ENCODE measurements at places on chromosomes 12 and 14. TPM values are rescaled to one million over a fixed set of nuclear protein-coding genes. Genes with fewer than 3 reads are reported as not detected.
A peak's percentile ranks its signal among the peaks of the same experiment; 100 is the strongest.

- no peak for DNase-seq
Observed at GRCh38 chr12:76690921-76691700, 72.8 kb upstream of the ZDHHC17 start.

GRCh38 chr12:82663893-82664292 lies 22.8 kb upstream of the TMTC2 start:
- no peak for DNase-seq

DNA sequence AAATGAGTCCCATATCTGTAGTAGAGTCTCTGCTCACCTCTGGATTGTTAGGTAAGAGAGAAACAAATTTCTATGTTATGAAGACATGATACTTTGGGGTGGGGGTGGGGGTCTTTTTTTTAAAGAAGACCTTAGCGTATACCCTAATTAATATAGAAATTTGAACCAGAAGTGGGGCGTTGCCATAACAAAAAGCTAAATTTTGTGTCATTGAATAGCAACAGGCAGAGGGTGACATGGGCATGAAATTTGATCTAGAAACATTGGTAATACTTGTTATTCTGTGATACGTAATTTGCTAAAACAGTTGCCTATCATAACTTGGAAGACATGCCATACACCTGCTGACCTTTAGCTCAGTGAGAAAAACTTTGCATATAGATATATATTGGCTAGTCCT lies 92.3 kb upstream of the SLC38A2 start:
- no peak for DNase-seq

TRIAP1 gene
- total RNA-seq = 11.2 TPM

GRCh38 chr14:104654119-104654518 lies 35.3 kb upstream of the INF2 start:
- DNase-seq = no peak

DNA sequence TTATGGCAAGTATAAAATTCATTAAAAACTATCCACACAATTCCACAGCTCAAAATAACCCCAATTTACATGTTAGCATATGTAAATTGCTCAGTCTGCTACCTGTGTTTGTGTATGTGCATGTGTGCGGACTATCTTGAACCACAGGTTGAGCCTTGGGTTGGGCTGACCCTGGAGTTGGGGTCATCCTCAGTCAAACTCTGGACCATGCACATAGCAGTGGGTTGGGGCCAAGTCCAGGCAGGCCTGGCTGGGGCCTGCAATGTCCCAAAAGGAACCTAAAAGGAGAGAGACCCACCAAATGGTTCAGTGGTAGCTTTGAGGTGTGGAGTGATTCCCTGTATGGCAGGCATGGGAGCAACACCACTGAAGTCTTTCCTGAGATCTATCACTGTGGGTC lies 156.1 kb downstream of the FOXN3 start:
- DNase-seq = no peak

- no peak for DNase-seq
Observed at GRCh38 chr12:117689857-117690256, 278.9 kb downstream of the KSR2 start.

DNA sequence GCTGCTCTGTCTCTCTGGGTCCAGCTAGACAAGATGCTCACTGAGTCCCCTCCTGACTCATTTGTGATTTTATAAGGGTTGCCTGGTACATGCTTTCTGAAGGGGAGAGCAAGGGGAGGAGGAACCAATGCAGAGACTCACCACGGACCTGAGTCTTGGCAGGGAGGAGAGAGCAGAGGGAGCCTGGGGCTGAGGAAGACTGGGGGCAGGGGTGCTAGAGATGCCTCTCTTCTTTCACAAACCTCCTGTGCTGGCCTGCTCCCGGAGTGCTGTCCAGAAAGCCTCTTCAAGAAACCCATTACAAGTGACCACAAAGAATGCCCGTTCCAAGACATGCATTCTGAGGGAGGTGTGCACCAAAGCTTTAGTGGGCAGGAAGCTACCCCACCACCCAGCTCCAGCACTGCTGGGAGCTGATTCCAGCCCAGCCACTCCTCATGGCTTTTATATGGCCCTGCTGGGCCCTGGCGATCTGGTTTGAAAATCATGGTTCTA lies 33.1 kb upstream of the DICER1 start:
- DNase-seq = no peak

- DNase-seq = no peak
Observed at GRCh38 chr12:101924618-101925017, 47.2 kb downstream of the DRAM1 start.

DNA sequence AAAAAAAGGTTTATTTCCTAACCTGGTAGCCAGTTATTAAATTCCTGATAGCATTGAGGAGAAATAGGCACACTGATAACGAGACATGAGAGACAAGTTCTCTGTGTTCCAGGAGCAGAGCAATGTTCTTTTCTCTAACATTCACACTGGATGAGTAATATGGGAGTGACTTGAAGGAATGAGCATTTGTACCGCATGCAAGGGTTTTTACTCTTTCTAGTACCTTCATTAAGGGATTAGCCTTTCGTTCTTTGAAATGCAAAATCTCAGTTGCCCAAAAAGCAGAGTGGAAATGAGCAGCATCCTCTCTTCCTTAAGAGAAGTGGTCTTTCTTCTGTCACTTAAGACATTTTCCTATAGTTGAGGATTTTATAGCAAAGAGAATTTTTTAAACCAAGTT lies 54.7 kb downstream of the FGD4 start:
- no peak for DNase-seq

- DNase-seq = no peak
Observed at GRCh38 chr12:120677765-120678473, 9.0 kb upstream of the MLEC start.

DNA sequence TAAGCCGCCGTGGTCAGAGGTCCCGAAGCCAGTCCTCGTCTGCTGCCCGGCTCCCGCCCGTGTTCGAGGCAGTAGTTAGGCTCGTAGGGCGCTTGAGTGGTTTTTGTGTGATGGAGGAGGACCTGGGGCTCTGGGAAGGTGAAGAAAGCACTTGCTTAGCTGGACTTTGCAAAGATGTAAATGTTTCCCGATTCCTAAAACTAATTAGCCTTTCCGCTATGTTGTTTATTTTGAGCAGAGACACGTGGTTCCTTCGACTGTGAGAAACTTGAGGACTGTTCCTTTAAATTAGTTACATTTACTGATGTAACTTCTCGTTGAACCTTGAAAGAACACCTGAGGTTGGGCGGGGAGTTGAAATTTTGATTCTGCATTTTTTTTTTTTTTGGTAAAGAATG lies 33.9 kb downstream of the MIA2 start:
- DNase-seq = no peak

COX8C gene
- not detected for total RNA-seq

KRT2 gene
- total RNA-seq = not detected

SIX6 gene
- not detected for total RNA-seq

- DNase-seq = peak; percentile 86
Observed at GRCh38 chr12:51270067-51270950, at the start of gene SMAGP. Gene SMAGP, minus strand, starts transcription at chr12:51270415. Its CDS starts 1,137 bp downstream, at chr12:51269278.

SLC4A8 gene
- 1.6 TPM for total RNA-seq

KCTD10 gene
- total RNA-seq = 18.2 TPM

GRCh38 chr14:105184461-105184860 lies 3.3 kb upstream of the NUDT14 start:
- DNase-seq = no peak

DNA sequence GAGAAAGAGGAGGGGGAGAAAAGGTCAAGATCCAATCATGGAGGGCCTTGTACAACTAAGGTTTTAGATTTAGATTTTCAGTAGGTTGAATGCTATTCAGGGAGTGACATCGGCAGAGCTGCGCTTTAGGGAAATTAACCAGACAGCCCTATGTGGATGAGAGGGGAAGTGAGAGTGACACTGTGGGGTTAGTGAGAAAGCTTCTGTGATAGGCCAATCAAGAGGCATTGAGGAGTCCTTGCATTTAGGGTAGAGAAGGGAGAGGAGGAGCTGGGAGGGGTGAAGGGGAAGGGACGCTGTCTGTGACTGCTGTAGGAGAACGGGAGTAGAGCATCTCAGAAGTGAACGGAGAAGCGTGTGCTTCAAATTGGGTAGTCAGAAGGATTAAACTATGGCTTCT lies 3.4 kb downstream of the HSD17B6 start:
- no peak for DNase-seq

GRCh38 chr12:100927826-100928225 lies 133.2 kb downstream of the ANO4 start:
- DNase-seq = no peak

GRCh38 chr14:37045340-37046061 lies 126.9 kb downstream of the SLC25A21 start:
- DNase-seq = no peak

- no peak for DNase-seq
Observed at GRCh38 chr12:54721312-54721711, 73.1 kb upstream of the DCD start.

ZFHX2 gene
- total RNA-seq = 0.33 TPM

SCYL2 gene
- total RNA-seq = 23.1 TPM

GRCh38 chr12:77357655-77358054 lies 292.3 kb upstream of the E2F7 start:
- no peak for DNase-seq

DNA sequence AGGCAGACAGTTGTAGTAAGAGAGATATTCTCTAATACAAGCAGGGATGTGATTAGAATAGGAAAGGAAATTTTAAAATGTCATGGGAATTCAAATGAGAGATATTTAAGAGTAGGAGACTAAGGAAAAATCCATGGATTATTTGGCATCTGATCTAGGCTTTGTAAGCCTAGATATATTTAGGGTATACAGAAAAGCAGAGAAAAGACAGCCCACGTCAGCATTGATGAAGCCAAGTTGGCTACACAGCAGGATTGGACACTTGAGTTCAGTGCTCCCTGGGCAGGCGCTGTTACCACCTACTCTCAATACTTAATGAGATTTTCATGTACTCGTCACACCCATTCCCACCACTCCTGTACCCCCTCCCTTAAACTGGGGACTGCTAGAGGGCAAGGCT lies 1.7 kb upstream of the KCNJ8 start:
- peak; percentile 40 for DNase-seq

NGB gene
- total RNA-seq = 0.33 TPM

CLEC4D gene
- not detected for total RNA-seq

GRCh38 chr12:104420868-104421267 lies 35.9 kb upstream of the CHST11 start:
- no peak for DNase-seq

CCDC60 gene
- total RNA-seq = not detected

DNA sequence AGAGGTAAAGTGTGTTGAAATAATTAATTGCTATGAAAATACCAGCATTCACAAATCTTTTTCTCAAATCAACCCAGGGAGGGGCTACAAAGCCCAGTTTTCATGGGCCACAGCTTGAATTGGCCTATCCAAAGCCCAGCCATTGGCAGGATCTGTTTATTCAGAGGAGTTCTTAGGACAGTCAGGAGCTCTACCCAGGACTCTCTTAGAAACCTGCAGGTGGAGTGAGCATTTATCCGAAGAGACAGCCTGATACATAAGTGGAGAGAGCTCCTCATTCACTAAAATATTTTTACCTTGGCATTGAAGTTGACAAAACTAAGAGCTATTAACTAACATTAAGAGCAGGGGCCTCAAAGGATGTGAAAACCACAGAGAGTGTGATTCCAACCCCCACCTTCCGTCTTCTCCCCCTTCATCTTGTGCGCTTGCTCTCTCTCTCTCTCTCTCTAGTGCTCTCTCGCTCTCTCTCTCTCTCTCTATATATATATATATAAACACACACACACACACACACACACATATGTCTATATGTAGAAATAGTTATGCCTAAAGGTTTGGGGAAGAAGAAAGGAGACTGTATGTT lies 315.5 kb downstream of the SNAPC1 start:
- no peak for DNase-seq

TMTC1 gene
- 15.6 TPM for total RNA-seq

RD3L gene
- not detected for total RNA-seq

DNA sequence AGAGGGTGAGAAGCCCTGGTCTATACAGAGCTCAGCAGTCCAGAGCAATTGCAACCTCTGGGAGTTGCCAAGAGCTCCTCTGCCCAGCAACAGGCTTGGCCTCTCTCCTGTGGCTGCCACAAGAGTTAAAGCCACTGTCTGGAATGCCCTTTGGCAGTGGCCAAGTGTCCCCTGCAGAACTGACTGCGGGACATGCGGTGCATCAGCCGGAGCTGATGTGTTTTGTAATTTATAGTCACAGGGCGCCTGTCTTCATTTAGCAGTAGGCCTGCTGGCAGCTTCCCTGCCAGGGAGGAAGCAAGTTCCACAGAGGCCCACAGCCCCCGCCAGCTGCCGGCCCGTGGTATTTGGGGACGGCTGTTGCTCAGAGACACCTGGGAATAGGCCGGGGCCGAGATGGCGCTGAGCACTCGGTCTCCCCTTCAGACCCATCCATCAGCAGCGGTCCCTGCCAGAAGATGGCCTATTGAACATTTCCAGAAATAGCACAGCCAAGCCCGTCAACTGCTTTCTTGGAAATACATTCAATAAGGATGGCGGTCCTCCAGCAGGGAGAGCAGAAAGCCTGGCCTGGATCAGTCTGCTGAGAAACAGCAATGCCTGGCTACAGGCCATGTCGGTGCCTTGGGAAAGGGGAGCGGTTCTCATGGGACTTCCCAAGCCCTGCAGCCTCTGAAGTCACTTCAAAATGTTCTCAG lies 217.4 kb downstream of the CRADD start:
- peak; percentile 46 for DNase-seq

TDRD9 gene
- total RNA-seq = 4.7 TPM

TMEM121 gene
- total RNA-seq = 4.2 TPM

GRCh38 chr14:88765130-88765529 lies 27.6 kb downstream of the EML5 start:
- DNase-seq = no peak

GRIP1 gene
- total RNA-seq = 17.8 TPM

PRH1 gene
- total RNA-seq = 106 TPM

RTL1 gene
- total RNA-seq = not detected

DNA sequence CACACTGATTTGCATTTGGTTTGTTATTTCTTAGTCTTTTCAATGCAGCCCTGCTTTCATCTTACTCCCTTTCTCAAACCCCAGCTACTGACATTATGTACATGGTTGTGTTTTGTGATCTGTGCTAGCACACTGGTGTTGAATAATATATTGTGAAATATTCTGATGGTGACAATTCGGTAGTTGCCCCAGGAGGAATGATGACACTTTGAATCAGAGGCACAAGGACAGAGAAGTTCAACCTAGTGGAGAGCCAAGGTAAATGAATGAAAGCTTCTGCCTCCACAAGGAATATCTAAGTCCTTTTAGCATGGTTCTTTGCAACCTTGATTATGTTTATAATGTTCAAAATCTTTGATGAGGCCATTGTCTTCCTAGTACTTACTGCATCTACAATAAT lies 159.9 kb downstream of the PDE3A start:
- no peak for DNase-seq

DNA sequence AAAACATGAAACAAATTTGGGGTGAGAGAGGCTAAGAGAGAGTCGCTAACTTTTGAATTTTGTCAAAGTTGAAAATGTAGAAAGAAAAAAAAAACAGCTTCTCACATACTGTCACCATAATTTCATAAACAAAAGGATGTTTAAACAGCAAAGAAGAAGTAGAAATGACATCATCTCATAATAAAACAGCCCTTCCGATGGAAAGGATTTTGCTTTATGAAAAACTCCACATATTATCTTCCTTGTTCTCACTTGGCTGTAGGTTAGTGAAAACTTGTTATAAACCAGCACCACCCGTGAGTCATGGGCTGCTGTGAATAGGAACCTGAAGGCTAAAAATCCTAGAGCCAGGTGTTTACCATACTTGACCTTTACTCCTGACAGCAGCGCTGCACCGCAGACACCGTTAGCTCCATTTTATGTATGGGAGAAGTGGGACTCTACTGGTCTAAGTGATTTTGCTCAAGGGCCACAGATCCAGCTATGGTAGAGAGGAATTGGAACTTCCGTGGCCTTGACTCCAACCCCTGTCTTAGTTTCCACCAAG lies 63.0 kb upstream of the VRK1 start:
- DNase-seq = no peak

USP44 gene
- 21.1 TPM for total RNA-seq

SPRING1 gene
- total RNA-seq = 9.9 TPM

Measured in body of pancreas (tissue), 4 donors.